Stimulated activated CD4-positive, alpha-beta T cell treated with anti-CD3 and anti-CD28 coated beads, TNF-alpha, amount 100 ng/mL, for 4 hours (primary cell): ENCODE measurements at places on chromosomes 7 and 10.

DNA sequence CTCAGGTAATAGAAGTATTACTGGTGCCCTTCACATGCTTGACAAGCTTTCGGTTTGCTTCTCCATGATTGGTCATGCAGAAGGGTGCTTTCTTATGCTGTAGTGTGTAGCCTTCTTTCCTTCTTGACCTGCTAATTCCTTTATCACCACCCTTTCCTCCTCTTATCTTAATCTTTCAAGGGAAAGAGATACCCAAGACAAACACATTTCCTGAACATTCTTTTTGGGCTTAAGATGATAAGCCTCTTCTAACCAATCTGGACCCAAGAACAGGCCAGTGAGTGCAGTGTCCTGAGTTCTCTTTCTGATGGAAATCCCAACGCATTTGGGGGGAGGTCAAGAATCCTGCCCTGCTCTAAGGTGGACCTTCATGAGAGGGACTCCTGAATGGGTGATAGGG, 33.8 kb downstream of the BMPER start:
- no peak for DNase-seq

DNA sequence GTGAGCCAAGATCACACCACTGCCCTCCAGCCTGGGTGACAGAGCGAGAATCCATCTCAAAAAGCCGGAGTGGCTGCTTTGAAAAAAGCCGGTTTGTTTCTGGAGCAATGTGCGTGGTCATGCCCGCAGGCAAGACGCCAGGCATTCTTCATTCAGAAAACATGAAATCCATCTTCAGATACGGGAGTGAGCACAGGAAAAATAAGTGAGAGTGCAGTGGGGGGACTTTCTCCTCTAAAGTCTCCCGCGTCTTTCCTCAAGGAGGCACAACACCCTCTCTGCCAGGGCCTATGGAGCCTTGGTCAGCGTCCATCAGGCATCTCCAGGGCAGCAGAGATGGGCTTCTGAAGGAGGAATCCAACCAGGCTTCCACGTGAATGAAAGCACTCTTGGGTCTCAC, 62.3 kb upstream of the DGKI start:
- no peak for DNase-seq

DNA sequence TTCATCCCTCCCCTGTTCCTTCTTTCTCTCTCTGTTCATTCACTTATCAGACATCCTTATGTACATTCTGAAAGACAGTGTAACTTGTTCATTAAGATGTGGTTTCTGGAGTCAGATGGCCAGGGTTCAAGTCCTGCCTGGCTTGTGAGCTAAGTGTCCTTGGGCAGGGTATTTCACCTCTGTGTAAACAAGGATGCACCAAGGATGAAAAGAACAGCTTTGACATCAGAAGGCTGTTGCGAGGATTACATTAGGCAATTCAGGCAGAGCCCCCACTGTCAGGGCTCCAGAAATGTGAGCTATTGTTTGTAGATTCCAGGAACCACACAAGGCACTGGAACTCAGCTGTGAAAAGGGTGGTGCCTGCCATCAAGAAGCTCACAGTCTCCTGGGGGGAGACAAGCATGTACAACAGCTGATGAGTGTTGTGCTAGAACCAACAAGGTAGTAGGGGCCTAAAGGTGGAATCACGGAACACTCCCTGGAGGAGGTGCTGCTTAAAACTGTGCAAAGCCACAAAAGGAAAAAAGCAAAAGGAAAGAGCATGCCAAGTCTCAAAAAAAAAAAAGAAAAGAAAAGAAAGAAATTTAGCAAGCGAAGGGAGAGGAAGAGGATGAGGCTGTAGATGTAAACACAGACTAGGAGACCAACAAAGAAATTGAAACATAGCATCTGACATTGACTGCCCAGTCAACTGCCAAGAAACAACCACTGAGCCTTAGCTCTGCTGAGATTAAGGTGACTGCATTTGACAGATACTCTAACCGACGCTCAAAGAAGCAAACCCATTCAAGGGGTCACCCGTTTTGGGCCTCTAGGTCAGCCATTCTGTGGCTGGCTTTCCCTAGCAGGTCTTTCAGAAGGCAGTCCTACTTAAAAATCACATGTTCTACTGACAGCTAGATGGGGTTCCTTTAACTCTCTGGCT, 12.5 kb downstream of the PDLIM1 start:
- no peak for DNase-seq

DNA sequence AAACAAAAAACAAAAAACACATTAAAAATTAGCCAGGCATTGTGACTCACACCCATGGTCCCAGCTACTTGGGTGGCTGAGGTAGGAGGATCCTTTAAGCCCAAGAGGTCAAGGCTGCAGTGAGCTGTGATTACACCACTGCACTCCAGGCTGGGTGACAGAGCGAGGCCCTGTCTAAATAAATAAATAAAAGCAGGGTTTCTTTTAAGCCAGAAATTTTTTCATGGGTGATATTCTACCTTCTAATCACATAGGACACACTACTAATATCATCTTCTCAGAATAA, 14.2 kb upstream of the SVIL start:
- no peak for DNase-seq

DNA sequence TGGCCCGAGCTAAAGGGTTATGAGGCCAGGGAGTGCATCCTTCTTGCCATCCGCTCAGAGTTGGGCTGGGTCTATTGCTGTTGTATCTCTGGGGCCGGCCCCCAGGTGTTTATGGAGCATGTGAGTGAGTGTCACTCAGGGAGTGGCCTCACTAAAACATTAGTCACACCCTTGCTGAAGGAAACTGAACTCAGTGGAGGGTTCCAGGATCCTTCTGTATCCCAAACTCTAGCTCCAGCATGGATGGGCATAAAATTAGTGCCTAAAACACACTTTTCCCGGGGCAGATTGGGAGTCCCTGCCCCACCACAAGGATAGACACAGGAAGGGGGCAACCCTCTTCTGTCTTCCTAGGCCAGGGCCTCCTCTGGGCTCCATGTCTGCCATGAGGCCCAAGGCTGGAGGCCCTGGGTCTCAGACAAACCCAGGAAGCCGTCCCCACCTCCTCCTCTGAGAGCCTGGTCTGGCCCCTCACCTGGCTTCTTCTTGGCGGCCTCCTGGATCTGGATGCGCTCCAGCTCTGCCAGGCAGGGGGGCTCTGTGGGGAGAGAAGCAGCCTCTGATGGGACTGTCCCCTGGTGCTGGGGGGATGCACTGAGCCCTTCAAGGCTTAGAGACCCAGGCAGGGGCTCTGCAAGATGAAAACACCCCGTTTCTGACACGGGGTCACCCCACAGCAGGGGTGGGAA, 24.5 kb downstream of the SPOCK2 start:
- DNase-seq, result no peak

DNA sequence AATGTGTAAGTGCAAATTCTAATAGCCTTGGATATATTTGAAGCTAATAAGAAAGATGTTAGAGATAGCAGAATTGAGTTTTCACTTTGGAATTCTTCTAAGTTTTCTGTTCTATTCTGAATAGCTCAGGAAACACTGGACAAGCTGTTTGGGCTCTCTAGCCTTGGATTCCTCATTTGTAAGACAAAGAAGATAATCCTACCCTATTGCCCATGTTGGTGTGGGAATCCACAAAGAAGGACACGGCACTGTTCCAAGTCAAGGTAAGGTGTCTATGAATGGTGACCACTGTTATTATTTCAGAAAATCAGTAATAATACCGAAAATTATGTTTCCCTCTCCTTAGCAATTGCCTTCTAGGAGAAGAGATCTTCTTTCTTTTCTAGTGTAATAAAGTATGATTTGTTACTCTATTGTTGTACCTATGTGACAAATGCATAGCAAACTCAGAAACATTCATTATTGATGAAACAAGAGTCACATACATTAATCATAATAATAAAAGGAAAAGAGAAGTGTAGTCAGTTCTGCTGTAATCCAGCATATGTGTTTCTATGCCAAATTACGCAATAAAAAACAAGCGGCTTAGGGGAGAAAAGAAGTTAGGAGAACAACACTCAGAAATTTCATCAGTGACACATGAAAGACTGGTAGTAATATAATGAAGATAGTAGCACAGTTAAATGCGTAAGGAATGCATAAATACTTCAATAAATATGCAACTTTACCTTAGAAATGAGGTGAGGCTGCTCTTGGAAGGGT, 1012.3 kb upstream of the PHF14 start:
- no peak for DNase-seq

DNA sequence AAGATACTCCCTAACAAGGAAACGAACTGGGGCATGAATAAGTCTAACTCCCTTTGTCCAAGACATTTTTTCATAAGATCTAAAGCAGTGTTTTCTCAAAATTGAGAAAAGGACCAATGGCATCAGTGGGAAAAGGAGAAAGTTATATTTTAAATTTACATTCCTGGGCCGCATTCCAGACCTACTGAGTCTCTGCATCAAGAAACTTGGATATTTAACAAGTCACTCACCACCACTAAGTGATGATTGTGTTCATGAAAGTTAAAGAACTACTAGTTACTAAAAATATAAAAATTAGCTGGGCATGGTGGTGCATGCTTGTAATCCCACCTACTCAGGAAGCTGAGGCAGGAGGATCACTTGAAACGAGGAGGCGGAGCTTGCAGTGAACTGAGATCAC, 149.6 kb upstream of the MEOX2 start:
- DNase-seq, result no peak
